Nephron progenitor cell (in vitro differentiated cells): ENCODE measurements at places on chromosomes 12 and 14.

DNA sequence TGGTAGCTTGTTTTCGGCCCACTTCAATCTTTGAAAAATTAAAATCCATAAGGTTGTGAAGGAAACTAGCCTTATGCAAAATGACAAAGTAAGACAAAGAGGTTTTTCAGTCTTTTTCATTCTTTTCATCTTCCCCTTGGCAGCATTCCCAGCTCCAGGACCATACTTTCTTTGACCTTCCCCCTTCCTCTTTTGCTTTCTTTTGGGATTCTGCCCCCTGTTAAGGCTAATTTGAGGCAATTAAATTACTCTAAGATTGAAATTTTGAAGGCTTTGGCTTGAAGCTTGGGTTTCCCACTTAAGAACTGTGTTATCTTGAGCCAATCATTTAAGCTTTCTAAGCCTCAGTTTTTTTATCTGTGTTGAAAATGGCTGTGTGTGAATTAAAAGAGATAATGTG, 124.9 kb downstream of the DACT1 start:
- no peak for DNase-seq

GRCh38 chr12:12561371-12562015, 1.2 kb downstream of the DUSP16 start:
- peak; percentile 68 for DNase-seq

DNA sequence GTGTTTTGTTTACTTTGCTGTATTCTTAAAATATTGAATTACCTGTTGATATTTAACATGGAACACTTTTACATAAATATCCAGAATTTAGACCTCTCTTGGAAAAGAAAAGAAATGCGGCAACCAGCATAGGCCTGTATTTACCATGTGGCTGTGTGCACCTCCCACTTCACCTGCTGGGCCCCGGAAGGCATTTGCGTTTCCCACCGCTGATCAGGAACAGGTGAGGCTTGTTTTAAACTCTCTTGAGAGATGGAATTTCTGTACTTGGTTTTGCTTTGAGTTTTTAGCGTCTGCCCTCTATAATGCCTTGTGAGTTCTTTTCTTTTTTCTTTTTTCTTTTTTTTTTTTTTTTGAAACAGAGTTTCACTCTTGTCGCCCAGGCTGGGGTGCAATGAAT, 124.2 kb downstream of the GLT1D1 start:
- DNase-seq = no peak

- DNase-seq = peak; percentile 50
Measured at GRCh38 chr12:96034621-96035282, 635 bp downstream of the LTA4H start.

DNA sequence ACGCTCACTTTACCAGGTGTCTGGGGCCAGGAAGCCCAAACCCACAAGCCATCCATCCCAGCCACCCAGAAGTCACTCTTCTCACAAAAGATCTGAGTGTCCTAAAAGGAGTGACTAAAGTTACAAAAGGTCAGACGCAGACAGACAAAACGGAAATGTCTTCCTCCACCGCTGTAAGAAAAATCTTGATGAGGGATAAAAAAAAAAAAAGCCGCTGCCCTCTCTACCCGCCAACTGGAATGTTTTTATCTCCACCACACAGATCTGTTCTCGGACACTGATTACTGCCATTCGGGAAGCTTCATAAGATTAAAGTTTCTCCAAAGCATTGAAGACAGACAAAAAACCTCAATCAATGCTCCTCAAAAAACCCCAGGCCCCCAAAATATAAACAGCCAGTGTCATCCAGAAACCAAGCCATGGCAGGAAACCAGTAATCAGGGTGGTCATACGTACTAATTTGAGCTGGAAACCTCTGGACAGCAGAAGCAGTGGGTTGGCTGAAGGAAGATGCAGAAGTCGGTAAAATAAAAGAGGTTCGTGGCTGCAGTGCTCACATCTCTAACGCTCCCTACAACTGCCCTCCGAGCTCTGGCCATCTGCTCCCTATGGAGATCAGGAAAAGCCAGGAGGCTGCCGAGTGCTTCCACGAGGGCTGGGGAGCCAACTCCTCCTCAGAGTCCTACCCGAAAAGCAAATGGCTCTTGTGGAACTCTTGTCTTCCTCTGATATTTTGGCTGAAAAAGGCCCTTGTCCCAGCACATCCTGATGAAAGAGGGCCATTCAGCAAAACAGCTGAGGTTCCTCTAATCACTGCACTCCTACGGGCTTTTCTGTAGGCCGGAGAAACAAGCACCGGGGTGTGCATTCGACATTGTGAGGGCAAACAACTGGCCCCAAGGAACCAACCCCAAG, 30.3 kb downstream of the SSH1 start:
- DNase-seq = no peak

DNA sequence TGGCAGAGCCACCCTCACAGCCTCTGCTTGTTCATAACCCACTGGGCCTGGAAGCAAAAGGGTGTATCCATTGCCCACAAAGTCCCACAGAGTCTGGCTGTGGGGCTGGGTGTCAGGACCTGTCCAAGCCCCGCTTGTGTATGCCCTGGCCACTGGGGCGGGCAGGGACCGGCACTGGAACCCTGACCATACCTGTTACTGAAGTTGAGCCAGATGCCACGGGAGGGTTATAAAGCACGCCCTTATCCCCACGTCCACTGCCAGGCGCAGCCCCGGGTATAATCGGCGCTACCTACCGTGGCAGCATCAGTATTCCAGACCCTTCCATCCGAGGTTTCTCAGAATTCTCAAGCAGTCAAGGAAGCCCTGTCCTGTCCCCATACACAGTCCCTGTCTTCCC, 40.8 kb downstream of the PHETA1 start:
- no peak for DNase-seq

- no peak for DNase-seq
Measured at GRCh38 chr12:106226884-106227640, 20.8 kb downstream of the CKAP4 start.

GRCh38 chr14:92401561-92401960, 78.6 kb downstream of the SLC24A4 start:
- no peak for DNase-seq
